ENCODE measurements at places on chromosomes 5 and 9. TPM values are rescaled to one million over a fixed set of nuclear protein-coding genes. Genes with fewer than 3 reads are reported as not detected.

- H3K27me3 ChIP-seq: no peaks in the 10 kb centered on the region
- DNase-seq: no peak
- peaks cover 9% of the 10 kb centered on the region for H3K36me3 ChIP-seq
- H3K27ac ChIP-seq: no peak overlapping the region
- H3K4me1 ChIP-seq: peaks cover 47% of the 10 kb centered on the region
These were observed 85.7 kb downstream of the TNC start for GRCh38 chr9:115032296-115032695.

GRCh38 chr5:138467711-138468132, 2.4 kb downstream of the EGR1 start:
- H3K27me3 ChIP-seq: no peaks in the 10 kb centered on the region
- H3K4me1 ChIP-seq: peaks cover 36% of the 10 kb centered on the region
- H3K4me3 ChIP-seq: peak overlapping the region; percentile 84
- H3K36me3 ChIP-seq: peaks cover 8% of the 10 kb centered on the region
- no peak for DNase-seq
- H3K27ac ChIP-seq: no peak overlapping the region

ZNF454 gene
- total RNA-seq: 8.2 TPM

GRCh38 chr5:7867260-7867659, 1.6 kb downstream of the FASTKD3 start:
- H3K4me3 ChIP-seq: no peak overlapping the region
- H3K27me3 ChIP-seq: no peaks in the 10 kb centered on the region
- no peak for DNase-seq
- peaks cover 34% of the 10 kb centered on the region for H3K4me1 ChIP-seq
- H3K36me3 ChIP-seq: no peaks in the 10 kb centered on the region
